Activated naive CD8-positive, alpha-beta T cell treated with anti-CD3 and anti-CD28 coated beads, Interleukin-2, amount 10 ng/mL, durations not matched to agents 7 days and 5 days (primary cell): ENCODE measurements at places on chromosomes 6 and 20. TPM values are rescaled to one million over a fixed set of nuclear protein-coding genes. Genes with fewer than 3 reads are reported as not detected.

DNA sequence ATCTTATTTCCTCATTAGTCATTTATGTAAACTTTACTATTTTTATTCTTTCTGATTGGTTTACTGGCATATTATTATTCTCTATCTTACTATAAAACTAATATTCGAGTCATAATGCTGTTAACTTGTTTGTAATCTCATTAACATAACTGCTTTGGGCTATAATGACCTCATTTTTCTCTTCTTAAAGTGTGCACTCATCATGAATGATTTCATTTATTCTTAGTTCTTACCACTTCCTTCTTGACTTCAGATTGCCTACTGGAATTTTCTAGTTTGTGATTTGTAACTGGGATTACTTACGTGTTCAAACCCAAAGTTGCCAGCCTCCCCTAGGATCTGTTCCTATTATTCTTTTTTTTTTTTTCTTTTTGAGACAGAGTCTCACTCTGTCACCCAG, 91.8 kb upstream of the TNFAIP3 start:
- no peak for DNase-seq

DNA sequence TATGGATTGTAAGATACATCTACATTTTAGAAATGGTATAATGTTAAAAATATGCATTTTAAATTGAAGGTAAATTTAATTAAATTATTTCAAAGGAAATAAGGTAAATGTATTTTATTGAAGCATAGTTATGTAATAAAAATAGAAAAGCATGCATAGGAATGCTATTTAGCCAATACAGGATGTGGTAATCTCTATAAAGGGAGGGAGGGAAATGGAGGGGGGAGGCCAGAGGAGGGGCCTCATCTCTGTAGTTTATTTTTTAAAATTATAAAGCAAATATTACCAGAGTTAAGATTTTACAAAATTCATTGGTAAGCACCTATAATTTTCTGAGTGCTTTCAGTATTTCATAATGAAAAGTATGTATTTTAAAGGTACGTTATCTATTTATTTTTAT, 27.2 kb downstream of the SLC16A10 start:
- DNase-seq: no peak

GRCh38 chr20:10655720-10656669, 17.8 kb downstream of the JAG1 start:
- no peak for DNase-seq

DNA sequence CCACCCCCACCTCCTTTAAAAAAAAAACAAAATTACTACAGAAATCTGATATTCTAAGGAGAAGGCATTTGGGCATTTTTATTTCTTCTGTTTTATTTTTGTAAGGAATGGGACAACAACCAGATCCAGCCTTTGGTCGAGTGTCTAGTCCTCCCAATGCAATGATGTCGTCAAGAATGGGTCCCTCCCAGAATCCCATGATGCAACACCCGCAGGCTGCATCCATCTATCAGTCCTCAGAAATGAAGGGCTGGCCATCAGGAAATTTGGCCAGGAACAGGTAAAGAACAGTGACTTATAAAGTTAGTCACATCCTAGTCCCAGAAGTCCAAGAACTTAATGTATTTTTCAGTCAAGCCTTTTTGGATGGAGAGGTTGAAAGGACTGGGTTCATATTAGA, 133.0 kb downstream of the SULF2 start:
- DNase-seq: no peak

The ZFP57 gene
- total RNA-seq: 13.5 TPM
